ENCODE measurements at places on chromosomes 12 and 14.

GRCh38 chr12:93365616-93366405, 11.9 kb upstream of the NUDT4 start:
- DNase-seq, result no peak

- no peak for DNase-seq
Observed at GRCh38 chr12:5633106-5633505, 201.2 kb downstream of the NTF3 start.

- DNase-seq, result no peak
Observed at GRCh38 chr12:59404109-59404650, 191.6 kb upstream of the SLC16A7 start.

- no peak for DNase-seq
Observed at GRCh38 chr14:83255727-83256090, 1722.1 kb upstream of the SEL1L start.

DNA sequence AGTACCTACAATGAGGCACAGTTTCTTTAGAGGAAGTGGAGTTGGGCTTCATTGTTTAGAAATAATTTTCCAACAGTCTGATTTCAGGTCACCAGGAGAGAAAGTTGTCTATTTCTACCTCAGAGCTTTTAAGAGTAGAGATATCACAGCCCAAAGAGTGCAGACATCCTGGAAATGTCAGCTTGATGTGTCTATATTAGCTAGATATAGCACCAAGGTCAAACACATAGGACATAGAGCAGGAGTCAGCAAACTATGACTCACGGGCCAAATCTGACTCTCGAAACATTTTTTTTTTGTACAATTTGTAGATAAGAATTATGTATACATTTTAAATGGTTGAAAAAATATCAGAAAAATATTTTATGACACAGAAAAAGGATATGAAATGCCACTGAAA, 53.7 kb downstream of the KCNC2 start:
- no peak for DNase-seq

DNA sequence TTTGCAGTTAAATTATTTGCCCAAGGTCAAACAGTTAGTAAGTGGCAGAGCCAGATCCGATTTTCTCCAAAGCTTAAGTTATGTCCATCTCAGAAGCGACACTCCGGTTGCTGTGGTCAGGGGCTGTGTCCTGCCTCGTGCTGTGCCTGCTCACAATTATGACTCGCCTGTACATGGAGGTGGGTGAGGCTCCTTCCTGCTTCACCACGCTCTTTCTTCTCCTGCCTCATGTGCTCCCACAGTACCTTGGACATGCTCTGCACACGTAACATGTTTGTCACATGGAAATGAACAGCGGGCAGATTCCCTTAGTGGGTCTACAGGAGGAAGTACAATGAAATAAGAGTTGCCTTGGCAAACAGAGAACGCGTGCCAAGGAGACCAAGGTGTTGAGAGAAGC, 62.2 kb upstream of the CCND2 start:
- no peak for DNase-seq

DNA sequence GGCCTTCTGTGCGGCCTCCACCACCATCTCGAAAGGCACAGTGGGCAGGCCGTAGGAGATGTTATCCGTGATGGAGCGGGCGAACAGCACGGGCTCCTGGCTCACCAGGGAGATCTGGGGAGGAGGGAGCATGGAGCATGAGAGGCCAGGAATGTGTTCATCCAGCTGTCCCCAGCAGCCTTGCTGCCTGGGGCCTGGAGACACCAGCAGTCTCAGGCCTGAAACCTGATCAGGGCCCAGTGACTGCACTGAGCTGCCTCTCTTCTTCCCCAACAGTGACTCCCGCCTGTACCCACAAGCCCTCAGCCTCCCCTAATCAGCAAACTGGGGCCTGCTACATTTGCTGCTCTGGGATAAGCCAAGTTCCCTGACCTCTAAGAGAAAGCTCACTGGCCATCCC, 30.9 kb downstream of the ABCB9 start:
- DNase-seq, result no peak

GRCh38 chr14:61620130-61620946, 75.0 kb upstream of the HIF1A start:
- DNase-seq, result no peak

DNA sequence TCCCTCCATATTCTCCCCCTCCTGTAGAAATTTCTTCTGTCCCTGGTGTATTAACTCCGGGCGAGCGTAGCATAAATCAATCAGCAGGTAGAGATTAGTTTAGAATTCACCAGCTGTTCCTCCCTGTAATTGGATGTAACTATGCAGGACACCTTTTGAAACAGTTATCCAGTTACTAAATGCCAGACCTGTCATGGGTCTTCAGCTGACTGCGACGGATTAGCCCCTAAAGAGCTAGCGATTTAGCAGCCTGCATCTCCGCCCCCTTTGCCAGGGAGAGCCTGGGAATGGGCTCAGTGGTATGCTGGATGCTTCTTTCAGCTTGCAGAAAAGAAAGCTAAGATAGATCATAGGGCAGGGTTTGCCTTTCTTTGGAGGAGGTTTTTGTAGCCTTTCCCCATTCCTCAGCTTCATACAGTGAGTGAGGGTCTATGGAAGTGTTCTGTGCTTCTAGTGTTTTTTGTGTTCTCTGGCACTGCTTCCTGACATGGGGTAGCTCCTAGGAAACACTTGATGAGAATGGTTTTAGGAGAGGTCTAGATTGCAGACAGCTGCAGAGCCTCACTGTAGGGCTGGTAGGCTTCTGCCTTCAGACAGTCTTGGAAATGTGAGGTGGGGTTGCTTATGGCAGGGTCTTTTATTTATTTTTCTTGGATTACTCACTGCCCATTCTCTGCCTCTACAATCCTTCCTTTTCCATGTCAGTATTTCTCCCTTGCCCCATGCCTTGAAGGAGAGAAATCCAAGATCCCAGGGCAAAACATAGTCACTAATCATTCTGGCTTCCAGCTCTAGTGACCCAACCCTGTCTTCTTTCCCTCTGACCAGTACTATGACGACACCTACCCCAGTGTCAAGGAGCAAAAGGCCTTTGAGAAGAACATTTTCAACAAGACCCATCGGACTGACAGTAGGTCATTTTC, 16.7 kb downstream of the COPZ1 start:
- no peak for DNase-seq

DNA sequence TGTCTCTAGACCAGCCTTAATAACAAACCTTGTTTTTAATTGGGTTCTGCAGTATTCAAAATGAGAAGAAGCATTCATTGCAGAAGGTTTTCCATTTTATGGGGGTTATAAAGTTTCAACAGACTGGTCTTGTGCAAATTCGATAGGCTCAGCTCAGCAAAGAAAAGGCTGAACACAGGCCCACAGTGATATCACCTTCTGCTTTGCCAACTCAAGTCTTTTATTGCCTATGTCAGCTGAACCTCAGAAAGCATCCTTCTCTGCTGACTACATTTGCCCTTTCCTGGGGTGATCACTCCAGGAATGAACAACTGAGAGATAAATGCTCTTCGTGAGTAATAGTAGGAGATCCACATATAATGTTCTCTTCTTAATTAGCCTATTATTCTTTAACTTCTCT, 134.5 kb upstream of the CCDC175 start:
- DNase-seq, result no peak

DNA sequence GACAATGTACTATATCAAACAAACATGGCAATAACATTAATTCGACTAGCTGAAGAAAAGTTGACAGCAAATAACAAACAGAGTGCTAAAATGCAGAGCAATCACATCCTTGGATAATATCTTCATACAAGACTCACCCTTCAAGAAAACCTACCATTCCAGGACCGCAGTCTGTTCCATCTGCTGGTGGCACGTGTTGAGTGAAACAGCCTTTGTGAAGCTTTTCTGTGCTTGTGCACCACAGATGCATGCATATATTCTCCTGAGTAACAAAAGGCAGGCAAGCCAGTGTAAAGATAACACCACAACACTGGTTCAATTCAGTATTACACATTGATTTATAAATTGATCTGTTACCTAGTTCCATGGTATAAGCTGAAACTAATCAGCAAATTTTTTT, 89.3 kb downstream of the ADAMTS20 start:
- DNase-seq, result no peak

GRCh38 chr12:68913682-68914081, 19.3 kb downstream of the CPM start:
- no peak for DNase-seq

- DNase-seq, result no peak
Observed at GRCh38 chr14:76777721-76778120, 16.5 kb downstream of the VASH1 start.

- DNase-seq, result no peak
Observed at GRCh38 chr12:39586816-39587215, 32.8 kb downstream of the ABCD2 start.

DNA sequence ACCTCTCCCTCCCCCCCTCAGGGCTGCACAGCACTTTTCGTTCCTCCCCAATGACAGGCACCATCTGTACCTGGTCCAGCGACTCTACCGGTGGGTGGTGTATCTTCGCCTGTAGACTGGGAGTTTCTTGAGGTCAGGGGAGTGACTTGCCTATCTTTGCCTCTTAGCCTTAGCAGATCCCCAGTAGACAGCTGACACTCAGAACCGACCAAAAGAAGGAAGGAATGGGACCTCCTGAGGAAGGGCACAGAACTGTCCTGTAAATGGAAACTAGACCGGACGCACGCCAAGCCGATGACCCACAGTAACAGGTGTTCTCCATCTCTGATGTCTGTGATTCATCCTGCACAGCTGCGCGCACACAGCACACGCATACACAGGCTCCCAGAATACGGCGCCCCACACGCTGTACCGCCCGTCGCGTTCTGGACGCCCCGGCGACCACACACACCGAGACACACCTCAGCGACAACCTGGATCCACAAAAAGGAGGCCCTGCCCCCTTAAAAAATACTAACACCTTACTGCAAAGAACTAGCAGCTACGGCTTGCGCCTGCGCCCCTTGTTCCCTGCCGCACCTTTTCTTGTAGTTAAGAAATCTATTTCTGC, 673 bp upstream of the TTC9 start:
- DNase-seq, result peak; percentile 42

DNA sequence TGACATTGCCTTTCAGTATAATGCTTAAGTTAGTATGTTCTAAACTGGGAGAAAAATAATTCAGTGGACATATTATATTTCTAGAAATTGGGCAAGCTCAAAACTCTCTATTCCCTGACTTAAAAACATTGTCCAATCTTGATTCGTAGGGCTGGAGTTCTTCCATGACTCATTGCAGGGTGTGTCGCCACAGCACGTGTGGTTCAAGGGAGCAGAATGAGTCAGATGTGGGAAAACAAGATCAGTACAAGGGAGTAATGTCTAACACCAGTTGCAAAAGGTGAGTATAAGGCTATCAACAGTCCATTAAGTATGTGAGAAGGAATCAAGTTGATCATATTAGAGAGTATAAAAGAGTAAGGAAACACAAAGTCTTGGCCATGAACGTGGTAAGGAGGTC, 887.0 kb downstream of the TMTC2 start:
- no peak for DNase-seq

GRCh38 chr14:100865682-100866591, 37.6 kb downstream of the RTL1 start:
- DNase-seq, result no peak

DNA sequence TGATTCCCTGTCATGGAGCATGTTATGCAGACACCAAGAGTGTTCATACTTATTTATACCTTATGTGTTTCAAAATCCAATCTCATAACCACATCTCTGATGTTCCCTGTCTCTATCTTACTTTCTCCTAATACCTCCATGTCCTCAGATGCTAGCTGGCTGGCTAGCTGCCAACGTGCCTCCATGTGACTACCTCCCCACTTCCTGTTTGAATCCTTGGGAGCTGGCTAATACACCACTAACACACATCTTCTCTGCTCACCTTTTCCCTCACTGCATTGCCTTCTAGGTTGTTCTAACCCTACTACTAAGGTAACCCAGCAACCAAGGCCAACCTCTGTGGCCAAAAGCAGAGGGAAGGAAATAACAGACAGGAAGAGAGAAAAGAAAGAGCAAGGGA, 27.3 kb downstream of the TTC5 start:
- no peak for DNase-seq

DNA sequence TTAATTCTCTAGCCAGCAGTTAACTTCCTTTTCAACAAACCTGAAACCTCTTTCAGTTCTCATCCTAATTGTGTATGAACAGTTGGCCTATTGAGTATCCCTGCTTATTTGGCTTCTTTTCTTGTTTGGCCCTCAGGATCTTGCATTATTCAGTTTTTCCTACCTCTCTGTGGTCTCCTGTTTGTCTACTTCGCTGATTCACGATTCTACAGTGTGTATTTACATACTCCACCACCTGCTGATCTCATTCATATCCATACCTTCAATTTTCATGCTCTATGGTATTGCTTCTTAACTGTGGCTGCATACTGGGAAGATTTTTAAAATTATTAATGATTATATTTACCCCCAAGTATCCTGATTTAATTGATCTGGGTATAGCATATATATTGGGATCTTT, 56.4 kb downstream of the RASSF9 start:
- peak; percentile 55 for DNase-seq

GRCh38 chr14:72679141-72679535, 214.8 kb downstream of the DPF3 start:
- DNase-seq, result no peak

- peak; percentile 34 for DNase-seq
Observed at GRCh38 chr14:89973234-89973823, 17.6 kb downstream of the TDP1 start.

DNA sequence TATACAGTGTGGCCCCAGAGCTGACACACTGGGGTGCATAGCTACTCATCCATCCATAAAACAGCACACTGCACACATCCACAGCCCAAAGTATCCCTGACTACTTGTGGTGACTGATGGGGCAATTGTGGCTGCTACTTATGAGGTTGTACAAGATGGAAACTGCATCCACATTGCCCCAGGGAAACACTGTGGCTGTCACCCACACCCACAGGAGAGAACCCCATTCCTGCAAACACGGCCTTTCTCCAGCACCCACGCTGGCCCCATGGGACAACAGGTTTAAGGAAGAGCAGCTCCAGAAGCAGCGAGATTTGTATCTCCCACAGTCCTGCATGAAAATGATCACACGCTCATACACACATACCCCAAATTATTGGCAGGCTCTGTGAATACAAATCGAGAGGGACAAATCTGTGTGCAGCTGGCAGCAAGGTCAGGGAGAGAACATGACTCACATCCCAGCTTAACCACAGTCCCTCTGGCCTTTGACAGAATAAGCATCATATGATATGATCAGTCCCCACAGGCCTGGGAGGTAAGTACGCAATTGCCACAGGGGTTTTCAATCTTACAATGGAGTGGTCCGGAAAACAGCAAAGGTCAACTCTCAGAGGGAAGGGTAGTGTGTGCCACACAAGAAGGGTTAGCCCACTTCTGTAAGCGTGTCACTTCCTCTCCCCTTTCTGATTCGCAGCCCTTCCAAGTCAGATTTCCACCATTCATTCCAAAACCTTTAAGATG, 61.9 kb downstream of the ESR2 start:
- no peak for DNase-seq

- no peak for DNase-seq
Observed at GRCh38 chr14:90508536-90509254, 111.9 kb downstream of the CALM1 start.

Measured in NCI-H1436 (cell line).